Osteocyte (in vitro differentiated cells): ENCODE measurements at places on chromosomes 12 and 14. TPM values are rescaled to one million over a fixed set of nuclear protein-coding genes. Genes with fewer than 3 reads are reported as not detected.

The PLBD1 gene
- total RNA-seq = 0.13 and 0.89 TPM in 2 replicates

The KRT72 gene
- not detected in 2 replicates for total RNA-seq

- no peaks in the 10 kb centered on the region for H3K4me1 ChIP-seq
- H3K36me3 ChIP-seq = no peaks in the 10 kb centered on the region
- H3K4me3 ChIP-seq = no peak overlapping the region
- no peak for DNase-seq
- no peak overlapping the region for H3K27ac ChIP-seq
Observed at GRCh38 chr14:100988011-100988410, 84.5 kb upstream of the RTL1 start.

- H3K36me3 ChIP-seq = peaks cover 3% of the 10 kb centered on the region
- no peak overlapping the region for H3K27ac ChIP-seq
- peaks cover 81% of the 10 kb centered on the region for H3K27me3 ChIP-seq
- DNase-seq = no peak
Observed at GRCh38 chr12:95548539-95549391, 2.5 kb downstream of the USP44 start.

GRCh38 chr12:57759360-57759980 lies 4.6 kb downstream of the MARCHF9 start:
- no peak for DNase-seq
- H3K27ac ChIP-seq = no peak overlapping the region
- H3K27me3 ChIP-seq = peaks cover 16% of the 10 kb centered on the region
- no peak overlapping the region for H3K4me3 ChIP-seq
- H3K4me1 ChIP-seq = peaks cover 16% of the 10 kb centered on the region

- H3K36me3 ChIP-seq = peaks cover 3% of the 10 kb centered on the region
- no peak for DNase-seq
- no peaks in the 10 kb centered on the region for H3K27me3 ChIP-seq
- no peak overlapping the region for H3K4me3 ChIP-seq
- peaks cover 22% of the 10 kb centered on the region for H3K4me1 ChIP-seq
- H3K27ac ChIP-seq = no peak overlapping the region
Observed at GRCh38 chr12:14264316-14264715, 101.2 kb upstream of the ATF7IP start.
